ENCODE measurements at places on chromosomes 4 and X.
A peak's percentile ranks its signal among the peaks of the same experiment; 100 is the strongest.

GRCh38 chr4:176291748-176292147 lies 22.7 kb upstream of the ASB5 start:
- DNase-seq, result no peak

DNA sequence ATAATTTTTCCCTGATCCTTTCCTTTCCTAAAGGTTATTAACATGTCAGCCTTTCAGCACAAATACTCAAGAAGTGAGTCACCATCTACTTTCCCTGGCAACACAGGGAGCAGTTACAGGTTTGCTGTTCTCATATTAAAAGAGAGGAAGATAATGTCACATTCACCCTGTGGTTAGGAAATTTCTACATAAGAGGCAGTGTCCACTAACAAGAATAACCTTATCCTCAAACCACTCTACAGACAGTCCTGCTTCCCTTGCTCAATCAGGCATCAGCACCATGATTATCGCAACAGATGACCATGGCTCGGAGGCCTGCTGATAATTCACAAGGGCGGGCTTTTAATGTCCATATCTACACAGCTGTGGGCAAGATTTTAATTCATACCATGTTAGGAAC lies 30.9 kb downstream of the RNF150 start:
- peak; percentile 72 for DNase-seq

DNA sequence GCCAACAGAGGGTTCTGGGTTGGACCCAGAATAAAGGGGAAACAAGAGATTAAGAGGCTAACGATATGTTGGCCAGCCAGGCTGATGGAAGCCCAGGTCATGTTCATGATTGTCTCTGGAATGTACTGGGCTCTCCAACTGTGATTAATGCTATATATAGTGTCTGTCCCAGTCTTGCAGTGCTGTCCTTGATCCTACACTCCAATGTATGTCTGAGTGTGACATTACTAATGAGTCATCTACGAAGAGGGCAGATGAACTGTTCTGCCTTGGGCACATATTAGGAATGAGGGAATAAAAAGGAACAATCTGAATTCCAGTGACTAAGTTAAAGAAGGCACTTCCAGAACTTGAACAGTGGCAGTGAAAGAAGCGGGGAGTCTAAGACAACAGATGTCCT lies 142.1 kb downstream of the PDGFRA start:
- peak; percentile 23 for DNase-seq

- peak; percentile 55 for DNase-seq
These were observed 554 bp downstream of the DCTD start for GRCh38 chr4:182916483-182917181.

DNA sequence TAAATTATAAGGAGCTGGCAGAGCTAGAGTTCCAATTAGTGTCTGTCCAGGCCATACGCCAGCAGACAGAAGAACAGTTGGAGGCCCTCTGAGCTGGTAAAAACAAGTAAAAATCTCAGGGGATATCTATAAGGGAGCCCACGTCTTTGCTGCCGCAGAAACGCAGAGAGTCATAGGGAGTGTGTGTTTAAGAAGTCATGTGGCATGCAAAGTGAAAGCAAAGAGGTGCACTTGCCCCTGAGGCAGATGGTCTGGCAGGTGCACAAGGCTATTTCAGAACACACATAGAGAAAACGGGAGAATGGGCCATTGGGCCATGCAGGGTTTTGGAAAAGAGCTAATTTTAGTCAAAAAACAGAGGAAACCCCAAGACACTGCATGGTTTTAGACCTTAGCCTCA lies 92.7 kb downstream of the NAP1L3 start:
- no peak for DNase-seq

DNA sequence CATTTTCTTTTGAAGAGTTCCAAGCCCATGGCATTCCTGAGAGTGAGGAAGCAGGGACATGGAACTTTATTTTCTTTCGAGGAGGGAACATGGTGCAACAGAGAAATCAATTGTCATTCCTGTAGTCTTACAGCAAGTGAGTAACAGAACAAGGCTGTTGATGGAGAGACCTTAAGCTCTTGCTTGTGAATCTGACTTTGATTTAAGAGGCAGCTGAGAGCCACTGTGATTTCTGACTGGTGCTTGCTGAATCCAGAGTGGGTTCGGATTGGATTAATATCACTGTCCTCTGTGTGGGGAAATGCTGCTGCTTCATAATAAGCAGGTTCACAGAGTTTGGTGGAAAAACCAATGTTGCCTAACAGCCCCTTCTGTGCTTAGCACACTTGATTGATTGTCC lies 4.7 kb upstream of the ATP1B4 start:
- no peak for DNase-seq

DNA sequence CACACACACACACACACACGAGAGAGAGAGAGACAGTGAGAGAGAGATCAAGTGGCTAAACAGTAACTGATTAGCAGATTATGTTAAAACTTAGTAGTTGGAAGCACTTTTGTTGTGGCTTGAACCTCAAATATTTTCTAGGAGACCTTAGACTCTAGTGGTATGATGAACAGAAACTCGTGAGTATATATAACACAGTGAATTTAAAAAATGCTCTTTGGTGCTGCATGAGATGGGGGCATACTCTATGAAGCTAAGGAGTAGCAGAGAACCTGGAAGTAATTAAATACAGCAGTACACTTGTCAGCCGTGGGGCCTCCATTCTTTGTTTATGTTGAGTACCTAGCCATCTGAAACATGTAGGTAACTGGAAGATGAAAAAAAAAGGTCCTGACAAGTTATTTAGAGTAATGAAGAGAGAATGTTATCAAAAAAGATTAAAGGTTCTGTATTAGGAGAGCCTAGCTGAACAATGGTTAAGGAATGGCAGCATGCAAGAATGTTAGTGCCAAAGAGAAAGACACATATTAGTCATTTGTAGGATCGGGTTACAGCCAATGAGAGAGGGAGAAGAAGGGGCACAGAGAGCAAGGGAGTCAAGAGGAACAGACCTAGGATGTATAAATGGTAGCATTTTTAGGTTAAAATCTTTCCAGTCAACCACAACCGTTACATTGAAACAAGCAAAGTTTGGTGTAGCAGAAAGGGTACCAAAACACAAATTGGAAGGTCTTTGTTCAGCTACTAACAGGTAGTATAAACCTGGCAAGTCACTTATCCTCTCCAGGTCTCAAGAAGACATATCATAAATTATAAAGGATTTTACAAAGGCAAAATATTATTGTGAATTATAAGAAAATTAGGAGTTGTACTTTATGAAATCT lies 316.7 kb upstream of the DIPK2B start:
- DNase-seq, result peak; percentile 87

DNA sequence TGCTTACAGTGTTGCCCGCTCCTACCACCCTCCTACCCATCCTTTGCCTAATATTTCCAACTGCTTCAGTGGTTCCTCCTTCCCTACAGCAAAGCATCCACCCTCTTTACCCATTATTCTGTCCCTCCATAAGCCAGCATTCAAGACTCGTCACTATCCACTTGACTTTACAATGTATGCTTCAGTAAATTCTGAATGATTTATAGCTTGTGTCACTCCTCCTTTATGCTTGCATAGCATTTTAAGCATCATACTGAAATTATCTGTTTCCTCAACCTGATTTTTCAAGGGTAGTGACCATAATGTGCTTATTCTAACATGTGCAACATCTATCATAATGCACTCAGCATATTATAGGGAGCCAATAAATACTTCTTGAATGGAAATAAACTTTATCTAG lies 365.5 kb downstream of the RAB28 start:
- DNase-seq, result no peak

GRCh38 chr4:11138964-11139363 lies 289.7 kb downstream of the HS3ST1 start:
- no peak for DNase-seq

DNA sequence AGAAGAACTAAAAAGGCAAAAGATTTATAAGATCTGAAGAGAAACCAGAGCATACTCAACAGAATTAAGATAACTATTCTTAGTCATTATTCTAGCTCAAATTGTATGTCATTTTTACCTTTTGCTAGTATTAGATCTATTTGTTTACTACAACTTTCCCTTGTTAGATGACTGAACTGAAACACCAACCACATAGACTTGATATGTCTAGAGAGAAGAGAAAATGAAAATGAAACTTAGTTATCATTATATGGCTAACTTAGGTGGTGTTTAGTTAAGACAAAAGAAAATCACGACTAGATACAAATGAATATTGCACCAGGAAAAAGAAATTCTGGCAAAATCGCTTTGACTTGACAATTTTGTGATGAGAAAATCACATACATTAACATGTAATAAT lies 690.8 kb downstream of the PCDH18 start:
- DNase-seq, result no peak

- DNase-seq, result no peak
These were observed 161.7 kb upstream of the MAMLD1 start for GRCh38 chrX:150201391-150201790.

GRCh38 chrX:19697416-19697815 lies 182.1 kb upstream of the MAP3K15 start:
- peak; percentile 33 for DNase-seq

- DNase-seq, result no peak
These were observed 71.4 kb downstream of the GBA3 start for GRCh38 chr4:22764183-22764582.

DNA sequence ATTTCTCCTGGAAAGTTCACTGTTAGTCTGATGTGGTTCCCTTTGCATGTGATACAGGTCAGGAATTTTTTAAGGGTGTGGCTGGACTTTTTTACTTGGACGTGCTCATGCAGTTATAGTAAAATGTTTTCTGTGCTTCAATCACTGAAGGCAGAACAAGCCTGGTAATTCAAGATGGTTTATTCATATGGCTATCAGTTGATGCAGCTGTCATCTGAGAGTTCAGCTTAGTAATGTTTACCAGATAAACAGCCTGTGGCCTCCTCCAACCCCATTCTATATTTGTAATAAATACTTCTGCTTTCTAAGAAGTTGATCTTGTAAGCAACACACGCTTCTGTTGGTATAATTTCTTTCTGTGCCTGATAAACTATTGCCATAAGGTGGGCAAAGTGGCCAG lies 2105.9 kb downstream of the ARAP2 start:
- no peak for DNase-seq

DNA sequence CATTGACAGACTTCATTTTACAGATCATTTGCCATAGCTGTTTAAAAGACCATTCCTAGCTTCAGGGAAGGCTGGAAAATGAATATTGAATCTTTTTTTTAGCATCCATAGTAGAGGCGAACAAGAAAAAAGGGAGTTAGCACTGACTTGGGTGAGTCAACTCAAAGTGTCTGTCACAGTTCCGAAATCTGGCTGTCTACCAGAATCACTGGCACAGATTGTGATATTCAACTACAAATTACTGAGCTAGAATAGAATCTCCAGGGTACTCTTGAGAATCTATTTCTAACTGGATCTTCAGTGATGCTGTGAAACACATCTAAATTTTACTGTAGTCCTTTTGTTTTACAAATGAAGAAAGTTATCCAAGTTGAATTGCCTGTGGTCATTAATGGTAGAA lies 31.5 kb downstream of the SEC24B start:
- DNase-seq, result no peak

DNA sequence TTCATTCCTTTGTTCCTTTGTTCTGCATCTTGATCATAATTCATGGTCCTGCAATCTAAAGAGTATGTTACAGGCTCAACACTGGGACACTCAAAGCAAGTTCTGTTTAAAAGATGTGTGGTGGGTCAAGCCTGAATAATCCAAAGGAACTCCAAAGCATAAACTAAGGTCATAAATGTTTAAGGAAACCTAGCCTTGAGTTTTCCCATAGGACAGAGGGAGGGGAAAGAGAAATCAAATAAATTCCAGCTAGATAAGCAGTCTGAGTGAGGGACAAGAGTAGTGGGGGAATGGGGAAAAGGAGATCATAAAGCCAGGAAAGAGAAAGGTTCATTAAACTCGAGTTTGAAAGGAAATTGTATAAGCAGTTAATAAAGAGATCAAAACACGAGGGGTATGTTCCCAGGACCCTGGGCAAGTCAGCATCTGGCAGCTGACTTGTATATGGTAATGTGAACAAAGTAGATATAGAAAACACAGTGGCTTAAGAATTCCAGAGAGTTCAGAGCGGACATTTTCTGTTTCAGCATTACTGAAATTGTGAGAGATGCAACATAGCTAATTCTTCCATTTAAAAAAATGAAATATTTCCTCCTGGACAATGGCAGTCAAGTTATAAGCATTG lies 125.8 kb upstream of the EDNRA start:
- DNase-seq, result no peak

DNA sequence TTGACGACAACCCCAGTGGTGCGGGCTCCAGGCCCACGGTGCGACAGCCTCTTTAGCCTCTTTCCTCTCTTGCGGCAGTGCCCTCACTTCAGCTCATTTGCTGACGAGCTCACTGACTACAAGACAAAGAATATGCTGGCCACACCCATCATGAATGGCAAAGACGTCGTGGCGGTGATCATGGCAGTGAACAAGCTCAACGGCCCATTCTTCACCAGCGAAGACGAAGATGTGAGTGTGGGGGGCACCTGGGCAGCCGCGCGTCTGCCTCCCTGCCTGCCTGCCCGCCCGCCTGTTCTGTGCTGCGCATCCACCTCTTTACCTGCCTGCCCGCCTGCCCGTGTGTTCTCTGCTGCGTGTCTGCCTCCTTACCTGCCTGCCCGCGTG lies 9.2 kb downstream of the PDE6B start:
- DNase-seq, result no peak

- no peak for DNase-seq
These were observed 39.5 kb upstream of the ZNF330 start for GRCh38 chr4:141180991-141181761.

DNA sequence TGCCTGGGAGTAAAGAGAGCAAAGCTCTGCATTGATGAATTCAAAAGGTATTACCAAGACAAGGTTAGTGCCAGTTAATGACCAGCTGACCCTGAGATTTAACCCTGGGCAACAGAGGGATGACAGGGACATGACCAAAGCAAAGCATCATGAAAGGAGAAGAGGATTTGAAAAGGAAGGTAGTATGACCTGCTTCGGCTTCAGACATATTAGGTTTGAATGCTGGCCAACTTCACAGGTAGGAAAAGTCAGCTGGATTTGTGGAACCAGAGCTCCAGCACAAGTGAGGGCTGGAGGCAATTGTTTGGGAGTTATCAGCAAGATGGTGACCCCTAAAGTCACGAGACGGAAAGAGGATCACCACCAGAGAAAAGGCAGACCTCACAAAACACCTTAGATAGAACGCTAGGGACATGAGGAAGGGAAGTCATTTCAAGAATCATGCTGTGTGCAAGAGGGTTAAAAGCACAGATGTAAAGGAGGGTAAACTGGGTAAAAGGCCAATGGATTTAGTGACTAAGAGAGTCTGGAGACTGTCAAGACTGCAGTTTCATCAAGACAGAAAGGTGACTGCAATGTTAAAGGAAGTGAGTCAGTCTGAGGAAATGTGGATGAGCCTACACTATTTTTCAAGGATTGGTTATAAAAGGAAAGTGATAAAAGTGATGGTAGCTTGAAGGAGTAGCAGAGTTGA lies 45.6 kb downstream of the SH3RF1 start:
- peak; percentile 94 for DNase-seq

- DNase-seq, result no peak
These were observed 2141.0 kb upstream of the AGA start for GRCh38 chr4:179583221-179583620.

- DNase-seq, result no peak
These were observed 3.6 kb downstream of the UBL4A start for GRCh38 chrX:154482786-154483185.

- DNase-seq, result no peak
These were observed 1071.2 kb upstream of the ADGRL3 start for GRCh38 chr4:60128888-60129287.

GRCh38 chr4:7763788-7764187 lies 175.9 kb downstream of the AFAP1 start:
- peak; percentile 67 for DNase-seq
